ENCODE measurements at places on chromosomes 2 and 18.

- no peak for DNase-seq
These were observed 29.0 kb upstream of the TTR start for GRCh38 chr18:31562726-31563125.

DNA sequence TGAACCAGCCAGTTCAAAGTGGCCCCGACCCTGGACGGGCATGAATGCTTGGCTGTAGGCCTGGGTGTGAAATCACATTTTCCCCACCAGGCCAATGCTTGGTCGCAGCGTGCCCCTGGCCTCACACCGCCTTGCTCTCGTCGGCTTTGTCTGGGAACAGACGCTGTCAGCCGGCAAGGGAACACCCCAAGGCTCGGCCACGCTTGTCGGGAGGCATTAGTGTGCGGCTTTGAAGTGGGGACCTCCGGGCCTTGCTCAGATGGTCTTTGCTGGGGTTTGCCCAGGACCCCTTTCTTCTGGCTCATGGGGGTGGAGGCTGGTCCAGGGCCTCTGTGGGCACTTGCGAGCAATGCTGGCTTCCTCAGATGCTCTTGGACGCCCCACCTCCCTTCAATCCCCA is 79.1 kb downstream of the INHBB start:
- DNase-seq, result no peak

DNA sequence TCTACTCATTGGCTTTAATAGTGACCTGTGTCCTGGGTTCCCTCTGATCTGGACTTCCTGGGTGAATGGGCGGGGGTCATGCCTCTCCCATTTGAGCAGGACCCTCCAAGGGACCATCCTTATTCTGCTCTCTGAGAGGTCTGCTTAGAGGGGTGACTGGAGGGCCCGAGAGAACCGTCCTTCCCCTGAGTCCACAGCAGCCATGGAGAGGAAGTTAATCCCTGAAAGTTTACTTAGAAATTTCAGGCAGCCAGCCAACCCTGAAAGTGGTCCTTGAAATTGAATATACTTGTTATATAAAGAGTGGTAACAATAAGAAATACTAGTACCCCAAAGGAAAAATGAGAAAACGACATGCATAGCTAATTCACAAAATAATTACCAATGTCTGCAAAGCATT is 226.1 kb downstream of the DYSF start:
- no peak for DNase-seq

DNA sequence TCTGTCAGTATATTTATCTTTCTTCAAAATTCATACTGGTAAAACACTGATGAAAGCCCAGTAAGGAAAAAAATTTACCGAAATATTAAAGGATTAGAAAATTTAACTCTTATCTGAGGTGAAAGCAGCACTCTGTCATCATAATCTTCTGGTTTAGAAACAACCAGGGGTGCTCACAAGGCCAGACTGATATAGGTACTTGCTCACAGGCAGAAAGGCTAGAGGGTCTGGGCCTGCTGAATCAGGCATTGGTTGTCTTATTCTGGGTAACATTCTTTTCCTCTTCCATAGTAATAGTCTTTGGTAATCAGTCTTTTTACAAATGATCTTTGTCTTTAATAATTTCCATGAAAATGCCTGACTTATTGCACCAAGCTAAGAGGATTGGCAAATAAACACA is 221.4 kb upstream of the TFPI start:
- DNase-seq, result no peak

GRCh38 chr18:49243391-49243790 is 217.1 kb downstream of the DYM start:
- no peak for DNase-seq

DNA sequence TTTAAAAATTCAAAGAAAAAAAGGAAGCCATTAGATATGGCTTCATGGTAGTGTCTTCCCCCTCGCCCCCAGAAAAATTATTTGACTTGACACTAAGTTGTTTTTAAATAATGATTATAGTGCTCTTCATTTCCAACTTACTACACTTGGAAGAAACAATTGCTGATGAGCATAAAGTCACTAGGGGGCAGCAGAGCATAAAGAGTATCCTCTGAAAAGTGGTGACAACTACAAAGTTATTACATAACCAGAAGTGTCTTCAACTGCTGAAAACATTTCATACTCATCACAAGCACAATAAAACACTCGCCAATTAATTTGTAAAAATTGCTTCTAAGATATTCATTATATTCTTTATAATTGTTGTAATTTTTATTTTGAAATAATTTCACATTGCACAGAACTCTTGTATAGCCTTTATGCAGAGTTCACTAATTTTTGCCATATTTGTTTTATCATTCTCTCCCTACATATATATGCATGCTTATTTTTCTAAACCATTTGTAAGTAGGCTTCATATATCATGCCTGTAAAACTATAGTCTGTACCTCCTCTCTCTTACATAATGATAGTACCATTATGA is 54.9 kb downstream of the EXOC6B start:
- DNase-seq, result no peak

GRCh38 chr2:95068256-95068655 is 42.7 kb downstream of the MAL start:
- no peak for DNase-seq

GRCh38 chr2:64846177-64846576 is 143.0 kb upstream of the SLC1A4 start:
- no peak for DNase-seq

DNA sequence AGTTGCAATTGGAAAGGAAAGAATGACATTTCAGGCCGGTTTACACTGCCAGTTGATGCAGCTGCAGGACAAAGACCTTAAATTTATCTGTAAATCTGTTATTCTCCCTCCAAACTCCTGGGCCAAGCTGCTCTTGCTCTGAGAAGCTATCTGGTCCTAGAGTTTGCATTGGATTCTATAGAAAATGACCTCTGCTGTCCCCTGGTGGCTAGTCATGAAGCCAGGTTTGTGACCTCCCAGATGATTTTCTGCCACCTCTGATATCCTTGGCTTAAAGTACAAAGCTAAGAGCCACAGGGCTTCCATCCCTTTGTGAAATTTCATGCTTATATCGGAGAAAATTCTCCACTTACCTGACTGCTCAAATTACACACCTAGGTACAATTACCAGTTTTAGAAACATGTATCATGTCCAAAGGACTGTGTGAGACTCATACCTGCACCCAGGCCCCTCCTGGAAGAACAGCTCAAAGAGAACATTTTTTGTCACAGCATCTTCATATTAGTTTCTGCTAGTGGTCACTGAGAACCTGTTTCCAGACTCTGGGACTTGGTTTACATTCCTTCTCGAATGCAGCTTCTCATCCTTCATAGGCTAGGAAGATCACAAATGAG is 28.9 kb upstream of the IER3IP1 start:
- DNase-seq, result no peak

DNA sequence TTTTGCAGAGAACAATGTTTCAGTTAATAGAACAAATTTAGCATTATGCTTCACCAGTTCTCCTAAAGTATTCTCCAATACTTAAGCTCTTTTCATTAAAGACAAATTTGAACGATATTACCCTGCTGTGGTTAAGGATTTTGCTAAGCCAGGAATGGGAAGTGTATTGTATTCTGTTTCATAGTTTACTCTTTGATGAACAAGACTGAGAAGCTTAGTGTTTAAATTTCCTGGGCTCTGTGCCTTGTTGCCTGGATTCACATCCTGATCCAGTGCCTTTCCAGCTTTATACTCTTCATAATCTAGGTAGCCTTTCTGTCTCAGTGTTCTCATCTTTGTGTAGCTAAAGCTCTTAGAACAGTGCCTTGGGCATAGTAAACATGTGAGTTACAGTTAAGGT is 58.6 kb upstream of the GLS start:
- no peak for DNase-seq

DNA sequence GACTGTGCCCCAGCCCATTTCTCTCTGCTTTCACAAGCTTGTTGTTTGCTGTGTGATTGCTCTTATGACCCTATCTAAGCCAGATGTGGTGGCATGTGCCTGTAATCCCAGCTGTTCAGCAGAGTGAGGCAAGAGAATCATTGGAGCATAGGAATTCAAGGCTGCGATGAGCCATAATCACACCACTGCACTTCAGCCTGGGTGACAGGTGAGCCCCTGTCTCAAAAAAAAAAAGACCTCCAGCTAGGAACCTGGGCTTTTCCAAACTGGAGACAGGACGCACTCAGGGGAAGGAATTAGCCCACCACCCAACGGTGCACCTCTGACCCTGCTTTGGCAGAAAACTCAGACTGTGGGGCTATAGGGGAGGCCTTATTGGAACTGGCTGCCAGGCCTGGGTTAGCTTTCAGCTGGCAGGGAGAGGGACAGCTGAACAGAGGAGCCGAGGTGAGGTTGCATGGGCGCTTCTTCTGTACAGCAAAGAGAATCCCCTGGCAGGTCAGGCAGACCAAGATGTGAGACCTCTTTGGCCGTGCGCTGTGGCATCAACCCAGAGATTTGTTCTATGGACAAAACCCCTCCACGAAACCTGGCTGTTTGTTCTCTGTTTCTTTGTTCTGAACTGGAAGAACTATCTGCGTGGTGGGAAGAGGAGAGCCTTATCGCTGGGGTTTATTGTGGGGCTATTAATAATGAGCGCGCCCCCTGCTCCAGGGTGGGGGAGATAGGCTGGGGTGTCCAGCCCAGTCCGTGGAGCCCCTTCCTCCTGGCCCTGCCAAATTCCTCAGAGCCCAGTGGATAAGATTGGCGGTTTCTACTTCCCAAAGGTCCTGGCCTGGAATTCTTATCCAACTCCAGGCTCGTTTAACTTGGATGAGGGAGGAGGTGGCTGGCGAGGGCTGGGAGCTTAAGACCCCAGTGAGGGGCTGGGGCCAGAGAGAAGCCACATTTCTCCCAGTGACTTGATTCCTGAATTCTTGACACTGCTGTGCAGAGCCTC is 38.8 kb upstream of the SMAD7 start:
- no peak for DNase-seq

DNA sequence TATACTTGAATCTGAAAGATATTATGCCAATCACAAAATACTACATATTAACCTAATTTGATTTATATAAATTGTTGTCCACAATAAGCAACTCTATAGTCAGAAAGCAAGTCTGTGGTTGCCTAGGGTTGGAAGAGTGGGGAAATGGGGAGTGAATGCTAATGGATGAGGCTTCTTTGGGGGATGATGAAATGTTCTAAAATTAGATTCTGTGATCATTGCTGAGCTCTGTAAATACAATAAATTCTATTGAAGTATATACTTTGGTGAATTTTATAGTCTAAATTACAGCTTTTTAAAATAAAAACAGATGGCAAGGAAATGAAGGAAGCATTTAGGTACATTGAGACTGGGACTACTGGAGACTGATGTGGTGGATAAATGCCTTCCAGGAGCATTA is 275.5 kb downstream of the MBD2 start:
- DNase-seq, result no peak

- no peak for DNase-seq
These were observed 11.3 kb upstream of the COPS8 start for GRCh38 chr2:237074211-237074993.

- DNase-seq, result no peak
These were observed 788.1 kb downstream of the TRIB2 start for GRCh38 chr2:13504808-13505207.

GRCh38 chr2:121567452-121567851 is 36.8 kb downstream of the RNU4ATAC start:
- DNase-seq, result no peak

DNA sequence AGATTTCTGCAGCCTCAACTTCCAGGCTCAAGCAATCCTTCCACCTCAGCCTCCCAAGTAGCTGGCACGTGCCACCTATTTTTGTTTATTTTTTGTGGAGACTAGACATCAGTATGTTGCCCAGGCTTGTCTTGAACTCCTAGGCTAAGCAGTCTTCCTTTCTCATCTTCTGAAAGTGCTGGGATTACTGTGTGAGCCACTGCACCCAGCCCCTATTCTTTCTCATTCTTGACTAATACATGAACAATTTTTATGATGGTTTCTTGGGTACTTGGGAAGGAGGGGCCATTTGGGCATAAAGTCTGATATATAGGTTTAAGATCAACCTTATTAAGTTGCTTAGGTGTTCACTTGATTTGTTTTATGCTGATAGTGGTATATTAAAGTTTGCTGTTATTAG is 26.2 kb downstream of the EPC2 start:
- no peak for DNase-seq

DNA sequence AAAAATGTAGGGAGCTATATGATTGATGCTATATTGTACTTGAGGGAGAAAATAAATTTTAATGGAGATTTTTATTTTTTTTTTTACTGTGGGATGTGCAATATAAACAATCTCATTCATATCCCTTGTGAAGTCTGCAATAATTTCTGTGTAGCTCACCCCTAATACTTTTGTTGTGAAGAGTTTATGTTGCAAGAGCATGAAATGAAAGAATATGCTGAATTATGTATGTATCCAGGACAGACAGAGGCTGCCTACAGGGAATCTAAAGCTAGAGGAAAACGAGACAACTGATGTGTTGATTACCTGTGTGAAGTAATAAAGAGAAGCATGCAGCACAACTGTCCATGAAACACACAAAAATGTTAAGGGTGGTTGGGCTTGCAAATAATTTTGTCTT is 643.3 kb downstream of the DCDC2C start:
- no peak for DNase-seq

DNA sequence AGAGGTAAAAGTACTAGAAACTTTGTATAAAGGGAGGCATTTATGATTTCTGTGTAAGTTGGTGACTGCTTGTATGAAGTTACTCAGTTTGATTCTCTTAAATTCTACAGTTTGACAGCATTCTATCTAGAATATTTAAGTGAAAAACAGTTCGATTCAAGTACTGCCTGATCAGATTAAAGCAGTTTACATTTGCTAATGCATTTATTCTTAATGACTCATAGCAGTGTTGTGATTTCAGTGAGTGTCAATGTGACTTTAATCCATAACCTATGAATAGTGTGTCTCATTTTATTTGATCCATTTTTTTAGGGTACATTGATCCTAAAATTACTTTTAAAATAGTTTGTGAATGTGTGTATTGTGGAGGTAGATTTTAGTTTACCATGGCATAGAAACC is 35.7 kb downstream of the WDR43 start:
- no peak for DNase-seq

DNA sequence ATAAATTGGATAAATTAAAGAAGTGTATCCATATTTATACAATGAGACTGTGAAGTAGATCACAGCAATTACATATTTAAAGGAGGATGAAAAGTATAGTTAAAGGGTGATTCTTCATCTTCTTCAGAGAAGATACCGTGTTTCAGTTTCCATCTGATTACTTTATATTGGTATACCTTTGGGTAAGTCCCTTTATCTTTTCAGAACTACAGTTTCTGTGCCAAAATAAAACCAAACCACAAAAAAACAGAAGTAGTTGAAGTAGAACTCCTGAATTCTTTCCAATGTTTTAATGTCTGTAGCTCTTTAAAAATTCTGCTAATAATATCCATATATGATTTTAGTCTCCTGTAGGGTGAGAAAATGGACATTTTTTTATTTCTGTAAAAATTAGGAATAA is 231.2 kb upstream of the LINC00305 start:
- DNase-seq, result no peak

DNA sequence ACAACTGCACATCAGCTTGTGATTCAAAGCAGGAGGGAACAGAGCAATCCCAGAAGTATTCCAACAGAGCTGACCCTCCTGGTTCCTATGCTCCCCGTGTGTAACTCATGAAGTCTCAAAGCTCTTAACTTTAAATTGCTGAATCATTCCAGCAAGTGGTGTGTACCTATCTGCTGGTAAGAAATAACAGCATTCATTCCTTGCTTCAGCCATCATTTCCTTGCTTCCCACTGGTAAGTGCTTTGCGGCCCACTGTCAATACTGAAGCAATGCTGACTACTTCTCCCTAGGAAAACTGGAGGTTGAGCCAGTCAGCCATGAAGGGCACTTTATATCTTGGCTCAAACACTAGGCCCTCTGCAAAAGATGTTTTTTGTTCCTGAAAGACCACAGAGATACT is 222.4 kb downstream of the EXOC6B start:
- no peak for DNase-seq

All from activated naive CD4-positive, alpha-beta T cell (primary cell).